G401 (cell line): ENCODE measurements at places on chromosomes 5 and 9. TPM values are rescaled to one million over a fixed set of nuclear protein-coding genes. Genes with fewer than 3 reads are reported as not detected.

GRCh38 chr9:99040251-99040900 lies 64.5 kb upstream of the TGFBR1 start:
- DNase-seq: no peak

- DNase-seq: no peak
Measured at GRCh38 chr9:761176-761792, 80.2 kb upstream of the DMRT1 start.

SLC34A1 gene
- not detected in 2 replicates for total RNA-seq

- no peak for DNase-seq
Measured at GRCh38 chr9:96441798-96442445, 8.0 kb upstream of the HABP4 start.

HAND1 gene
- total RNA-seq: 1.4 and 2.7 TPM in 2 replicates
